ENCODE measurements at places on chromosomes 1 and 21.

DNA sequence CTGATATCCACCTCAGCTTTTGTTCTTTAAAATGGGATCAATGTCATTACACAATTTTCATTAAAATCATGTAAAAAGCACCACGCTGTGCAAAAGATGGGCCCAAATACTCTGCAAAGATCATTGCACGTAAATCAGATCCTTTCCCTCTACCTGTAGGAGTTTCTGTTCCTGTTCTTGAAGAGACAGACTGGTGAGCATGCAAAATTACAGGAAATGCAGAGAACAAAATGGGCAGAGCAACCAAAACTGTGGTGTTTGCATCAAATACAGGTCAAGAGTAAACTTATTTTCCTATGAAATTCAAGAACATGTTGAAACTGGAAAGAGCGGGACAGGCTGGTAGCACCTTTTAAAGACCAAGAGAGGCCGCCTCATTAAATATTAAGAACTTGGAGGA lies 294.9 kb upstream of the ADGRL2 start:
- no peak for DNase-seq

- no peak for DNase-seq
These were observed 481.2 kb upstream of the NR5A2 start for GRCh38 chr1:199546323-199546722.

DNA sequence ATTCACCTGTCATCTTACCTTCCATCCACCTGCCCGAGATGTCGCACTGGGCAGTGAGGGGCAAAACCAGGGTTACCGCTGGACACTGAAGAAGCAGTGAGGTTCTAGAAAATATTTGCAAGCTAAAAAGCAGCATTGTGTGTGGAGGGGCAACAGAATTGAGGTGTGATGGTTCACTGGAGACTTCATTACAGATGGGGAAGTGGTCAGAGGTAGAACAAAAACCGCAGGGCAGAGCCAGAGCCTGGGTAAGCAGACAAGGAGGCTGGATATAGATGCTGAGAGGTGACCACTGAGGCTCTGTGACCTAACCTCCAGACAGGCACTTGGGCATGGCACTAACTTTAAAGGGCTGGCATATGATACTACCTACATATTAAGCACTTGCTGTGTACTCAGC lies 363.9 kb upstream of the PROX1 start:
- DNase-seq, result no peak

DNA sequence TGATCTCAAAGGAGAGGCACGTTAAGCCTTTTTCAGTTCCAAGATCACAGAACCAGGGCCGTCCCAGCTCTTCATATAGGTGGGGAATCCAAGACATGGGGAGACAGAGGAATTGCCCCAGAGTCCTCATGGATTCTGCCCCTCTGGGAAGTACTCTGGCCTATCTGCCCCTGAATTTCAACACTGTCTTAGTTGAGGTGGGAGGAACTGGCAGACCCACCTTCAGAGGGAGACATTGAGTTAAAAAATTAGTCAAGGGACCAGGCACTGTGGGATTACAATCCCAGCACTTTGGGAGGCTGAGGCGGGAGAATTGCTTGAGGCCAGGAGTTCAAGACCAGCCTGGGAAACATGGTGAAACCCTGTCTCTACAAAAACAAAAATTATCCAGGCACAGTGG lies 2.1 kb upstream of the KNCN start:
- DNase-seq, result no peak

GRCh38 chr1:164137273-164137925 lies 421.6 kb upstream of the PBX1 start:
- no peak for DNase-seq

DNA sequence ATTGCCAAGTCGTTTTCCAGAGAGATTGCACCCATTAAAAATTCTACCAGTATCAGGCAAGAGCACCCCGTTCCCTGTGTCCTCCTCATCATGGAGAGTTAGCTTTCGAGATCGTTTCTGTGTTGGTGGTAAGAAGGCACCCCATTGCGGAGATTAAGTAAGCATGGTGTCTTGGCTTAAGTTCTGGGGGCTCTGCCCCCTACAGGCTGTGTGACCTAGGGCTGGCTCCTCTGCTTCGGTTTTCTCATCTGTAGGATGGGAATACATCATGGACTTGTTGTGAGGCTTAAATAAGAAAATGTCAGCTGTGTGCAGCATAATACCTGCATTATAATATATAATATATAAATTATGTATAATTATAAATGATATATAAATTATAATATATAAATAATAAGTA lies 36.8 kb upstream of the TENT5C start:
- DNase-seq, result no peak

DNA sequence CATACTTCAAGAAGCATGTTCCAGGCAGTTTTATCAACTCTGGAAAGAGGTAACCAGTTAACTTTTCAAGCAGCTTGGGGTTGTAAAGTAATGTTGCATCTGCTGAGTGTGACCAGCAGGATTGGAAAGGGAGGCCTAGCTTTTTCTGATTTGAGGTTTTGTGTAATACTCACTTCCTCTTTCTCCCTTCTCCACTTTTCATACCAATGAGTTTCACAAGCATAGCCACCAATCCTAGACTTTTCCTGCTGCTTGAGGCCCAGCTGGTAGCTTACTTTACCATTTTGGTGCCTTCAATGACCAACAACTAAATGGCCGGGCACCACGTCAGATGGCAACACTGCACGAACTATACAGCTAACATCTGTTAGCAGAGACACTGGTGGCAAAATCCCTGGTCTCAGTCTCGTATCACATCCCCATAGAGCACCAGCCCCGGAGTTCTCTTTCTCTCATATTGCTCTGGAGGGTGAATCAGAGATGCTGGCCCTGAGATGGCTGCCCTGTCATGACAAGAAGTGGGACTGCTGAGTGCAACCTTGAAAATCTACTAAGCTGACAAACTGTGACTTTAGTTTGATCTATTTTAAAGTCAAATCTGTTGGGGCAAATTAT lies 14.8 kb upstream of the GPR88 start:
- no peak for DNase-seq

DNA sequence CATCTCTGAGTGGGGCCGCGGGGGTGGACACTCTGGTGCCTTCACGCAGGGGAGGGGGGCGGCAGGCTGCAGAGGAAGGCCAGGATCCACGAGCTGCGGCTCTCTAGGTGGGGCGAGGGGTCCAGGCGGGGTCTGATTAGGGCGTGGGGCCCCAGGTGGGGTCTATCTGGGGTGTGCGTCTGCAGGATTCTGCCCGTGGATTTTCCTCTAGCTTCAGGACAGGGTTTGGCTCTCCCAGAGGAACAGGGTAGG lies 6.3 kb downstream of the JMJD4 start:
- no peak for DNase-seq

- DNase-seq, result no peak
These were observed 421.4 kb upstream of the RUNX1 start for GRCh38 chr21:35470522-35470921.

GRCh38 chr1:63010913-63011660 lies 227.2 kb downstream of the ATG4C start:
- DNase-seq, result no peak

DNA sequence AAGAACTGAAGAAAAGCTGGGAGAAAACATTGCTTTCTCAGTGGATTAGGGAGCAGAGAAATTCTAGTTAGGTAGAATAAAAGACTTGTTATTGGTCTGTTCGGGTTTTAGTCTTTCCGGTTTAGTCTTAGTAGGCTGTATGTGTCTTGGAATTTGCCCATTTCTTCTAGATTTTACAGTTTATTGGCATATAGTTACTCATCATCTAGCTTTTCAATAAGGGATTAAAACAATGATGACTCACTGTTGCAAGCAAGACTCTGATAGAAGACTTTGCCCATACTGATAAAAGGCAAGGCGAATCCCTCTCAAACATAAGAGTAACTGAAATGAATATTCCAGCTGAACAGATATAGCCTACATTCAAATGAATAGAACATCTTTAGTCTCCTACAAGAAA lies 62.3 kb downstream of the GPR137B start:
- no peak for DNase-seq

DNA sequence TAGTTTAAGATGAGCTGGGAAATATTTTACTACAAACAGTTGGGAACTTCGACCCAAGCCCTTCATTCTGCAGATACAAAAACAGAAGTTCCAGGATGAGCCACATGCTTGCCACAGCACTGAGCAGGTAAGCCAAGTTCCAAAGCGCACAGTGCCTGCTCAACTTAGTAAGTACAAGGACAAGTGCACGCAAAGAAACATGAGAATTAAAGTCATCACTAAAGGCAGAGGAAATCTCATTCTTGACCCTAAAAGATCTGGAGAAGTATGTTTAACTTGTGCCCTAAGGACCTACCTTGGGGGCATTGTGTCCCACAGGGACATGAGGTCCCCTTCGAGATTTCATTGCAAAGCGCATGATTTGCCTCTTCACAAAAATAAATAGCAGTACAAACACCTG lies 1.2 kb upstream of the UBAP2L start:
- DNase-seq, result no peak

DNA sequence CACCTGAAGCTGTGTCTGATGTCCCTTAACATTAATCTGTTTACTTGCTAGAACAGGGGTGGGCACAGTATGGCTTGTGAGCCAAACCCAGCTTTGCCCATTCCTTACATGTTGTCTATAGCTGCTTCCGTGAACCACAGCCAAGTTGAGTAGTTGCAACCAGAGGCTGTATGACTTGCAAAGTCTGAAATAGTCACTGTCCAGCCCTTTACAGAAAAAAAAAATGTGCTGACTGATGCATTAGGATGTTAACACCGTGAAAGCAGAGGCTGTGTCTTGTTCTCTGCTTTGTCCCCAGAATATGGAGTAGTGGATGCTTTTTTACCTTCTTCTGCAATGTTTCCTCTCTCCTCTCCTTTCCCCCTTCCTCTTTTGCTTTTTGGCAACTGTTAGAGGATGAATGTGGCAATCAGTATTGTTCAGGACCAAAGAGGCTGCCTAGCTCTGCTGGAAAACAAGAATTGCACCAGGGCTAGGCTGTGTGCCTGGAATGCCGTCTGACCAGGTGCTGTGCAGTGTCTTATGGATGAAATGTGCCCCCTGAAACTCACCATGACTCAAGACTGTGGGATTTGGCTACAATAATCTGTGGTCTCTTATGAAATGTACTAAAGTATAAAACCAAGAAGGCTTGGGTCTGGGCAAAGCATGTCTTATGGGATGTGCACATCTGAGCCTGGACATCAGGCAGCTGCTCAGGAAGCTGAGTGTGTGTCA lies 79.6 kb upstream of the GCLM start:
- no peak for DNase-seq

- no peak for DNase-seq
These were observed 58.4 kb downstream of the NTMT2 start for GRCh38 chr1:170204121-170204520.

- no peak for DNase-seq
These were observed 6.7 kb upstream of the ELOA start for GRCh38 chr1:23736437-23737134.

GRCh38 chr21:45698493-45699184 lies 55.1 kb downstream of the PCBP3 start:
- no peak for DNase-seq

- no peak for DNase-seq
These were observed 131.5 kb downstream of the KCNJ6 start for GRCh38 chr21:37784591-37785318.

DNA sequence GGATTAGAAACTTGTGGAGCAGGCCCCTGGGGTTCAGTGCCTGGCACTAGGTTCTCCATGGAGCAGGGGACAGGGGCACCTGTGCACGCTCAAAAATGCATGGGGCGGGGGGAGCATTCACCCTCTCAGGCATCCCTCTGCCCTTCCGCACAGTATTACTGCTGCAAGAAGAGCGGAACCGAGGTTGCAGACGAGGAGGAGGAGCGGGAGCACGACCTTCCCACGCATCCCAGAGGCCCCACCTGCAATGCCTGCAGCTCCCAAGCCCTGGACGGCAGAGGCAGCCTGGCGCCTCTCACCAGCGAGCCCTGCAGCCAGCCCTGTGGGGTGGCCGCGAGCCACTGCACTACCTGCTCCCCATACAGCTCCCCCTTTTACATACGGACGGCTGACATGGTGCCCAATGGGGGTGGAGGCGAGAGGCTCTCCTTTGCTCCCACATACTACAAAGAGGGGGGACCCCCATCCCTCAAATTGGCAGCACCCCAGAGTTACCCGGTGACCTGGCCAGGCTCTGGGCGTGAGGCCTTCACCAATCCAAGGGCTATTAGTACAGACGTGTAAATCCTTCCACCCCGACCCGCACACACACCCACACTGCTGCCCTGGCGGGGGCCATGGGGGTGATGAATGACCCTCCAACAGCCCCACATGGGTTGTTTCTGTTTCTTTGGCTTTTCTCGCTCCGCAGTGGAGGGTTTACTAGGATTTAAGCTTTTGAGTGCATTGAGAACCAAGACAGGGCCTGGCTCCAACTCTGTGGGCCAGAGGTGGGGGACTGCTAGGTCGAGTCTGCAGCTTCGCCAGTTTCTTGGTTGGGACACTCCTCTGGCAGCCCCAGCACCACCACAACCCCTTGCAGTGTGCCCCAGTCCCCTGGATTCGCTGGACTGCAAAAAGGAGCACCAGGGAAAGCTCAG lies 63.7 kb downstream of the TOR1AIP2 start:
- no peak for DNase-seq

GRCh38 chr1:20508411-20508771 lies 440 bp upstream of the MUL1 start:
- no peak for DNase-seq

DNA sequence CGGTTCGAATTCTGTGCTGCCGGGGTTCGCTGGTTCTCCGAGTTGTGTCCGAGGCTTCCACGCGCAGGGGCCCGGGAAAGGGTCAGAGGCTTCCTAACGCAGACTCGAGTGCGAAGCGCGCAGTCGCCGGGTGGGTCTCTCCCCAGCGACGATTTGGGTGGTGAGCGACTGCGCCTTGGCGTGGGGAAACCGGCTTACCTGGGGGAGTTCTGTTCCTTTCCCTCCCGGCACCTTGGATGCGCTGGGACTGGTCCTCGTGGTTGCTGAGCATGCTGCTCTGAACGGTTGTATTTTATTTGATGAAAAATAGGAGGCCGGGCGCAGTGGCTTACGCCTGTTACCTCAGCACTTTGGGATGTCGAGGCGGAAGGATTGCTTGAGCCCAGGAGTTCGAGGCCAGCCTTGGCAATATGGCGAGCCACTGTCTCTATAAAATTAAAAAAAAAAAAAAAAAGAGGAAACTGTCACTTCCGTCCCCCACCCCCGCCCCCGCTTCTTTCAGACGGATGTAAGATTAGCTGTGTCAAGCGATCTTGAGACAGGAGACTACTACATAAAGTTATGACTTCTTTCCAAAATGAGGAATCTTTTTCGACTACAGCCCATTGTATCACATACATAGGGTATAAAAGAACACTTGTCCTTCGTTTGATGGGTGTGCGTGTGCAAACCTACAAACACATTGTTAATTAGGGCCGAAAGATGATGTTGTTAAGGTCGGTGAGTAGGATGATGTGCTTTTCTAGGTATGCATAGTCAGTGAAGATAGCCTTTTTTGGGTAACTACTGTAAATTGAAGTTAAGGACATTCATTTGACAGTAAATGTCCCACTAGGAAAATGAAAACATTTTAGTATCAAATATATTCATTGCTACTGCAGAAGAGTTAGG lies at the start of gene CCDC18:
CCDC18 (plus strand) TSS at position 2 of the 891 bp plus-strand sequence. CDS start 2,638 bp downstream, outside the sequence.
- peak; percentile 10 for DNase-seq

- no peak for DNase-seq
These were observed at the start of gene RIPPLY3 for GRCh38 chr21:37006486-37007291. Gene RIPPLY3 (plus strand): TSS chr21:37006702. CDS start chr21:37006773, 71 bp downstream.

GRCh38 chr1:93567255-93567918 lies 114.2 kb downstream of the BCAR3 start:
- no peak for DNase-seq

- DNase-seq, result no peak
These were observed 24.6 kb downstream of the ASAP3 start for GRCh38 chr1:23459338-23459757.
